ENCODE measurements at places on chromosomes 13 and 19.

- no peak for DNase-seq
Measured at GRCh38 chr13:22040810-22041364, 370.0 kb downstream of the FGF9 start.

- DNase-seq: no peak
Measured at GRCh38 chr13:49450105-49450819, 6.2 kb downstream of the SETDB2 start.

DNA sequence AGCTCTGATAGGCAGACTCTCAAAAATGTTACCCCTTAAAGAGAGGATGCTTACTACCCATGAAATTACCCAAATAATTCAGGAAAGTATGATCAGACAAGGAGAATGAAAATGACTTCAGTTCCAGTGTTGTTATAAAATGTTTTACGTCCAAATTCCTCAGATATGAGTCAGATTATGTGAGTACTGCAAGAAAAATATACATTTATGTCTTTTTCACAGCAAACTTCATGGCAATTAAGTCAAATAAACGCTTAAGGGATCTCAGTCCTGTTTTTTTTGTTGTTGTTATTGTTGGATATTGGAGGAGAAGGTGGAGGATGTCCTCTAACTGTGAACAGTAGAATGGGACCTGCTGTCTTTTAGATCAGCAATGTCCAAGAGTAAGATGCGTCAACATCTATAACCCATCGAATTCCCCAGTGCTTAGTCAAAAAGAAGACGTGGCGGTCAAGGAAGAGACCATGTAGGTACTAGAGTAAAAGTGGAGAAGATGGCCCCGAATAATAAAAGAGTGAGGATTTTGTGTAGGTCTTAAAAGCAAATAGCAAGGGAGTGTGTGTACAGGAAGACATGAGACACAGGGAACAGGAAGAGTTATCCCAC lies 215.4 kb upstream of the IRS2 start:
- no peak for DNase-seq

GRCh38 chr19:43700395-43701000 lies 15.4 kb upstream of the IRGC start:
- no peak for DNase-seq

DNA sequence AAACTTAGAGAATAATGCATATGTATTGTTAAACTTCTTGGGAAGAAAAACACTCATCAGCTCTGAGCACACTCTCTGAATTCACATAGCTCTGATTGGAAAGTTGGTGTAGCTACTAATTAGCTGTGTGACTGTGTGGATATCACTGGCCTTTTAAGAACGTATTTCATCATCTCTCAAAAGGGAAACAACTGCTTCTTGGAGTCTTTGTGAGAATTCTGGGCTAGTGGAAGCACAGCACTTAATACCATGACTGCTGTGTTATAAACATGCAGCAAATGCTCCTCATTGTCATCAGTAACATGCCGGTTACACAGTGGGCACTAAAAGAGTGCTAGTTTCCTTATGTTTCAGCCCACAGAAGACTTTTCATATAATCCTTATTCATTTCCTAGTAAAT lies 220.9 kb upstream of the CSNK1A1L start:
- no peak for DNase-seq

DNA sequence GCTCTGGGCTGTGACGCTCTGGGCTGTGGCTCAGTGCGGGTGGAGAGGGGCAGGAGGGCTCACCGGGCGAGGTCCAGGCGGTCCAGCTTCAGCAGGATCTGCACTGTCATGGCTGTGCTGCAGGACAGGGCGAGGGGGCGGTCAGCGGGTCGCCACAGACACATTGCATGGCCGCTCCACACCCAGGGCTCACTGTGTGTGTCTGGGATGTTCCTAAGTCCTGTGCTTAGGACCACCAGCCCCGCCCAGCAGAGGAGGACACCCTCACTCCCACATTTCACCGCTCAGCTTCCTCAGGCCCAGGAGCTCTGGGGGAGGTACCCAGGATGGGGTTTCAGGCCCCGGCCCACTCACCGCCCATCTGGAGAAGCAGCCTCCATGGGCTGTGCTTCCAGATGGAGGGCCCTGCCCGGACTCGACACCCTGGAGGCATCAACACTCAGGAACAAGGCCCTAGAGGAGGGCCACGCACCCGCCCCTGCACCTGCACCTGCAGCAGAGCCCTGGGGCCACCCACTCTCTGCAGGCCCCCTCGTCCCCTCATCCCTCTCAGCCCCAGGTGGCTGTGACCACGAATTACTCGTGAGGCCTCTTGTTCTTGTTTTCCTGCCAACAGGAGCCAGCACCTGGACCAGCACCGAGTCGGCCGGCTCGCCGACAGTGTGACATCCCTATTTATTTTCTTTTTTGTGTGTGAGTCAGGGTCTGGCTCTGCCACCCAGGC lies 9.7 kb upstream of the CERS1 start:
- DNase-seq: no peak

DNA sequence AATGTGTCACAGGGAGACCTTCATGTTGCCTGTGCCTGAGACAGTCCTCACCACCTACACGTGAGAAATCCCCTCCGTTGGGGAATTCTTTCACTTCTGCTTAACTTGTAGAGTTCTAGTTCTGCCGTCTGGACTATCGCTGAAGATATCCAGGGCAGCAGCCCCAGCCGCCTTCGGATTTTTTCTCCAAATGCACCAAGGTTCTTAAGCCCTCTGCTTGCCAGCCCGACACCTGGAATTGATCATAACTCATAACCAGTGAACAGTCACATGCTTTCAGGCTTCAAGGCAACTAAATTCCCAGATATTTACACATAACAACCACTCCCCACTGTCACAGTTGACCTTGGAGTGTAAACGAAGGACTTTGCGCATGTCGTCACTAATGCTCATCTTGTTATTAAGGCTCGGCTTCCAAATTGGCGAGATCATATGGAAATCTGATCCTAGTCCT lies 114.4 kb downstream of the RAB20 start:
- DNase-seq: no peak

DNA sequence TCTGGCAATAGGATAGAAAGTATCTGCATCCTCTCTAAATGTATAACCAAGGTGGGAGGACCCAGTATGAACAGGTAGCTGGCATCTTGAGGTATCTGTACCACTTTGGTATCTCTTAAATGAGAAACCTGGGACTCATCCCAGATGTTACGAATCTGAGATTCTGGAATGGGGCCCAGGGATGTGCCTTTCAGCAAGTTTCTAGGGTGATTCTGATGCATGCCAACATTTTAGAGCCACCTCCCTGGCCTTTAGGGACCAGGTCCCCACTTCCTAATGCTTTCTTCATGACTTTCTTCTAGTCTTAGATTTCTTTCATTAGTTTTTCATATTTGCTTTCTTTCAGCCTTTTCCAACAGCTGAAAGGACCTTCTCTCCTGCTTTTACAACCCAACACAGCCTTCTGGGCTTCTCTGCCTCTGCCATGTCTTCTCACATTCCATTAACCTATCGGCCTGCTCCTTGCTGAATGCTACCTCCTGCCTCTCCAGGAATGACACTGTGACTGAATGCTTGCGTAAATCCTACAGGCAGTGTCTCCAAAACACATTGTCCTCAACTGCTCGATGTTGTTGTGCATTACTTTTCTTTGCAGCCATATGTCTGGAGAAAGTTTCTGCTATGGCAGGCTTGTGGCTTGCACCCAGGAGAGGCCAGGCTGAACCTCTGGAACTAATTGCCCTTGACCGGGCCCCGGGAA lies 284.0 kb downstream of the DNAJC15 start:
- DNase-seq: no peak

- no peak for DNase-seq
Measured at GRCh38 chr19:5738423-5738822, 18.0 kb downstream of the CATSPERD start.

GRCh38 chr19:32129141-32129540 lies 216.3 kb upstream of the ZNF507 start:
- DNase-seq: no peak

DNA sequence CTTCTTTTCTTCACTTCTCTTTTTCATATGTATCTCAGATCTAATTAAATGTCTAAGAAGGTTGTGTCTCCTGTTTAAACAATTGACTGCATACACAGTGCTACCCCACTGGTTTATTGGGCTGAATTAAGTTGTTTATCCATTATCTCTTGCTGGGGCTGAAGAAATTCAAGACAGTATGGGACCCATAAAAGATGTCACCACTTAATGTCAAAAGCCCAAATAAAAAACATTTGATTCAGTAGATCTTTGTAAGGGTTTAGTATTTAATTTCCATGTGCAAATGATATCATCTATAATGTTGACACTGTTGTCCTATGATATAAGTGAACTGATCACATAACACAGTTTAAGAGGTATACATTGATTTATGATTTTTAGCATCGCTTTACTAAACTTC lies 1431.9 kb upstream of the PCDH20 start:
- no peak for DNase-seq

- DNase-seq: no peak
Measured at GRCh38 chr19:47819858-47820257, 1.9 kb upstream of the CRX start.

- DNase-seq: no peak
Measured at GRCh38 chr13:20069956-20070355, 90.9 kb downstream of the GJA3 start.

DNA sequence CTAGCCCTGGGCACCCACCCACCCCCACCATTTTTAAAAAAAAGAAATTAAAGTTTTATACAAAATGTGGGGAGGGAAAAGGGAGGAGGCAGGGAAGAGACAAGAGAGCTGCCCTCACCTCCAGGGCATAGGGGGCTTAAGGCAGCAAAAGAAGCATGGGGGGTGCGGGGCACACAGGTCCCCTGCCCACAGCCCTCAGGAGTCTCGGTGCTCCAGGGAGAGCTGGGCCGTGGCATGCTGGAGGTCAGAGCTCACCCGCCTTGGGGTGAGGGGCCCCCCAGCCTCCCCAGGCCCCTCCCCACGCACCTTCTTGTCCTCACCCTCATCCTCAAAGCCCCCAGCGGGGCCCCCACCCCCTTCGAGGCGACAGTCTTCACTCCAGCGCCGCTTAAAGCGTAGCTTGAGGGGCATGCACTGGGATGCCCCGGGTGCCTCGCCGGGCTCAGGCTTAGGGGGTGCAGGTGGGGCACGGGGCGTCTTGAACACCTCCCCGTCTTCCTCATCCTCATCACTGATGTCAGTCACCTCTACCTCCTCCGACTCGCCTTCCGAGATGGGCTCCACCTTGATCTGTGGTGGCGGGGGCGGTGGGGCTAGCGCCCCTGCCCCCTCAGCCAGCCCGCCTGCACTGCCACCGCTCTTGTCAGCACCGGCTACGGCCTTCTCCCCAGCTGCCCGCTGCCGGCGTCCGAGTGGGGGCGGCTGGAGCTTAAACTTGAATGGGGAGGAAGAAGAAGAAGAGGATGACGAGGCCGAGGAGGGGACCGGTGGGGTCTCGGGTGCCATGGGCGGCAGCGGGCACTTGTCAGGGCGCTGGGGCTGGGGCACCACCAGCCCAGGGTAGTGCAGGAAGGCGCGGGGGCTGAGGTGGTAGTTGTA lies 6.1 kb upstream of the GSK3A start:
- DNase-seq: no peak

GRCh38 chr19:9107375-9107774 lies at the start of gene OR7G2:
OR7G2 (minus strand) TSS chr19:9107475; CDS start chr19:9103243, 4,232 bp downstream.
- no peak for DNase-seq

- DNase-seq: no peak
Measured at GRCh38 chr13:48493066-48493765, 39.7 kb downstream of the RCBTB2 start.

DNA sequence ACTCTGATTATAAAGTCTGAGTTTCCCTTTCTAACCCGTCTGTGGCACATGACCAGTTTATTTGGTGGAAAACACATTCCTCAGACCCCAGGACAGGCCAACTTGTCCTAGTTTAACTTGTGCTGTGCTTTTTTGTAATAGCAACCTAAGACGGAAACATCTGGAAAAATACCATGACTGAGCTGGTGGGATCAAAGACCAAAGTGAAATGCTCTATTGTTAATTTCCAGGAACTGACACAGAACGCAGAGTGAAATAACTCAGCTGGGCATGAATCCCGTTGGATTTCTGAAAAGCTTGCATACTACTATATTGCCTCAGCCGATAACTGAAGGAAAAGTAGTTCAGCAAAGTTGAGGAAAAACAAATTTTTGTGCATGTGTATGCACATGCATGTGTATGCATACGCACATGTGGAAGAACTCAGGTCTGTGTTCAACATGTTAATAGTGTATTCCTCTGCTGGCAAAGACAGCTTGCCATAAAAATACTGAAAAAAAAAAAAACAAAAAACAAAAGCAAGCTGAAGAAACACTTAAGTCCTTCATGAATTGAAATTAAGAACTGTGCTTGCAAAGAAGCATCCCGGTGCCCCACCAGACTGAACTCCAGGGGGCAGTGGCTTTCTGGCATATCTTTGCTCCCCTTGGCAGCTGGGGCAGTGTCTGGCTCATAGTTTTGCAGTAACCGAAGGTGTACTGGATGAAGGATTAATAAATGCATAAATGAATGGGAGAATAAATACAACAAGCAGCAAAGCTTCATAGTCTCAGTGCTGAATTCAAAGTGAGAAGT lies 187.8 kb downstream of the LHFPL6 start:
- DNase-seq: peak; percentile 13

DNA sequence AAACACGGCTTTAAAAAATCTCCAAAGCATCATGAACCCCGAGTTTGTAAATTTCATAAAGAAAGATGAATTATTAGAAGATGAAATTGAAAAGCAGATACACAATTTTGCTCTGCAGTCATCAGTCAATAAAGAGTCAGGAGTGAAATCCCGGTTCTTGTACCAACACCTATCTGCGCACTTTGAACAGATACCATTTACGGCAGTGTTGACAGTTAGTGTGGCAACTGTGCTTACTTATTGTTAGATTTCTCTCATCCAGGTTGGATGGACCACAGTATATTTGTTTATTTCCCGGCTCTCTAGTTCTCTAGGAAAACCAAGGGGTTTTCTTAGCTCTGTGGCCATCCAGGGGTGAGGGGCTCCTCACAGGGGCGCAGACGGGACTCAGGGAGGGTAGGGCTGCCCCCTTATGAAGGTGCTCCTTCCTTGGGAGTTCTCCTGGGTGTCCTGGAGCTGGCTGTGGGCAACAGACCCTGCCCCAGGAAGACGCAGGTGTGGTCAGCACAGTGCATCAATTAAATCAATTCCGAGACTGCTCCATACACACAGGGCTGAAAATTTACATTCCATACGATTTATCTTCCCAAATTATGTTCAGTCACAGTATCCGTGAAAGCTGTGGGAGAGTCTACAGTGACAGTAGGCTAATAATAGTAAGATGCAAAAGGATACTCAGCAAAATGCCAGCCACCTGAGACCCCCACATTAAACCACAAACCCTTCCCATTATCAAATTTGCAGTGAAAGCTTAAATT lies 107.0 kb upstream of the C1QTNF9B start:
- DNase-seq: no peak

DNA sequence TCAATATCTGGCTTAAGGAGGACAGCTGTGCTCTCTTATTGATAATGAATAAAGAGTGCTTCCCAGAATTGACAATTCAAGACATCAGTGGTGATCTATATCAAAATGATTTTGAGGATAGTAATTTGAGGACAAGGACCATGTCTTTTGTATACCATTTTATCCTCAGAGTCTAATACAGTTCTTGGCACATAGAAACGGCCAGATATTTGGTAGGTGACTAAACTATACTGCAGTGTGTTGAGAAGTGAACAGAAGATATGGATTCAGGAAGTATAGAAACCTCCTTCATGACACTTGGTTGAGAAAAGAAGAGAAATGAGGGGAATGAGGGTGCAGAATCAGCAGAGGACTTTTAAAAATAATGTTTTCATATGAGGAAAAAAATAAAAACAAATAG lies 16.1 kb upstream of the LMO7 start:
- DNase-seq: no peak

Measured in SHP77 (cell line).